ENCODE measurements at places on chromosomes 5 and 9.

GRCh38 chr5:147911427-147911826, 5.1 kb upstream of the C5orf46 start:
- DNase-seq, result no peak

DNA sequence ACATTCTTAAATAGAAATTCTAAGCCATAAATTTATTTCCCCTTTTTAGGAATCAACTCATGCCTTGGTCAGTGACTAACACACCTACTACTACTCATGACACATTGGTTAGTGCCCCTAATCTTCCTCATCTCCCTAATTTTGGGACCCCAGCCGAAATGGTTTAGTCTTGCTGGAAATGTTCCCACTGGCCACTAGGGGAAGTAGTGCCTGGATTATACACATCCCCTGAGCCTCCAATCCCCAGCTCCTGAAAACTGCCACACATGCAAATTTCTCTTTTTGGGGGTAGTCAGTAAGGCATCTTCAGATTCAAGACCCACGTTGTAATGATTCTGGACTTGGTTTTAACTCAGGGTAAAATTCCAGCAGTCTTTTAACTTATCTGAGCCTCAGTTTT, 79.8 kb downstream of the HSD17B3 start:
- DNase-seq, result no peak

- peak; percentile 7 for DNase-seq
Observed at GRCh38 chr9:96565671-96566497, 53.8 kb downstream of the CDC14B start.

DNA sequence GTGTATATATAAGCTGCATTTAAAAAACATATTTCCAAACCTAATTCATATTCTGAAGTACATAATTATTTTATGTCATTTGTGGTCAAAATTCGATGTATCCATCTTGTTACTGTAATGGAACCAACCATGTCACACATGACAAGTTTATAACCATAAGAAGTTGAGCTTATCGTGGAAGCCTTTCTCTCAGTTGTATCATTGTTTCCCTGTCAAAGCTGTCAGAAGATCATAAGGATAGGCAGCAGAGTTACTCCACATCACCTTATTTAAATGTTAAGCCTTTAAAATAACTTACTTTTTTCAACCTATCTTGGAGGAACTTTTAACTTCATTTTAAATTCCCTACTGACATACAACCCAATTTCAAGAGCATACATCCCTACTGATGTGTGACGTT, 841.5 kb downstream of the PTPRD start:
- no peak for DNase-seq

GRCh38 chr5:127951791-127952190, 131.8 kb upstream of the SLC12A2 start:
- no peak for DNase-seq

DNA sequence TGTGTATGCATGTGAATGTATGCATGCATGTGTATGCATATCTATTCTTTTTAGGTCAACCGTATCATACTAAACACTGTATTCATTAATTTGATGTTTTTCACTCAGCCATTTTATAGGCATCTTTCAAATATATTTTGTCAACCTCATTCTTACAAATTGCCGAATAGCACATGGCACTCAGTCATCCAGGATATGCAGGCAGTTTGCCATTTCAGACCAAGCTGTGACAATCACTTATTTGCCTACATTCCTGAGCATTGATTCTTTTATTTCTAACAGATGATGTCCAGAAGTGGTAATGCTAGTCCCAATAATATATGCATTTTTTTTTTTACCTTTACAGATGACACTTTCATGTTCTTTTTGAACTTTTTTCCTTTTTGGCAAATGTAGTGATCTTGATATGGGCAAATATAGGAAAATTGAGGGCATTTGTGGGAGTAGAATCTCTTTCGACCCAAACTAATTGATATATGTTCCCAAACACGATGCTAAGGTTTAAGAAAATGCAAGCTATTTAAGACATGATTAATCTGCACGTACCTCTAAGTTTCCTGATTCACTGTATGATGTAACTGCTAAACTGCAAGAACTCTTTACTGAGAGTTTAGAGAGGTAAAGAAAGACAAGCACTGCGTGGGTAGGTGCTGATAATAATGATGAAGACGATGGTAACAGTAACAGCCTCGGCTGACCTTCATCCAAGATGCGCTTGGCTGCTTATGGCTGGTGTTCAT, 153.9 kb upstream of the DAP start:
- DNase-seq, result no peak

DNA sequence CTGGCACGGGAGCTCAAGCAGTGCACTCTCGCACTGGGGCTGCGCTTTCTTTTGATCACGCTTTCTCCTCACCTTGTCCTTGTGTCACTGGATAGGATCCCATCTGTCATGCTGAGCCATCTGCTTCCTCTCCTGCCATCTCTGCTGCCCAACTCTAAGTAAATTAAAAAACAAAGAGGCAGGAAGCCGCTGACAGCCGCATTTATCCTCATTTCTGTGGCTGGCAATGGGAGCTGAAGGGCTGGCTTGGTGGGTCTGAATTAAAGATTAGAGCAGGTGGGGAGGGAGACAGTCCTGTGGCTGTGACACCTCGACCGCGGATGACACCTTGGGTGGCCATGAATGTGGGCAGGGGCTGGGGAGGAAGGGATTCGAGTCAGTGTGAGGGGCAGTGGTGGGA, 159.2 kb upstream of the ALDH1B1 start:
- no peak for DNase-seq

DNA sequence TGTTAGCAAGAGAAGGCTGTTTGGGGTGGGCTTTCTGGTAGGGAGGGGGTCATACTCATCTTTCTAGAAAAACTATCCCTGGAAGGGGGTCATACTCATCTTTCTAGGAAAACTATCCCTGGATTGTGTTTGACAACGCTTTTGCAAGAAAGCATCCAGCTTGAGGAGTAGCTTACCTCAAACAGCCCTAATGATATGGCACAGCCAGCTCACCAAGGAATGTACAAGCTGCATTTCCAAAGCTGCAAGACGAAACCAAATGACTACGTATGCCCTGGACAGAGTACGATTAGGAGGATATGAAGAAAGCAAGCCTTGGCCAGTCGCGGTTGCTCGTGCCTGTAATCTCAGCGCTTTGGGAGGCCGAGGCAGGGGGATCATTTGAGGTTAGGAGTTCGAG, 63.4 kb downstream of the KLF4 start:
- DNase-seq, result no peak

- no peak for DNase-seq
Observed at GRCh38 chr9:69319324-69320025, 5.5 kb upstream of the ENTREP1 start.

GRCh38 chr5:181050016-181050415, 9.9 kb downstream of the BTNL9 start:
- DNase-seq, result no peak

- DNase-seq, result no peak
Observed at GRCh38 chr9:110208031-110208430, at the start of gene C9orf152. C9orf152 (minus strand) TSS chr9:110208159; CDS start chr9:110207579, 580 bp downstream.

DNA sequence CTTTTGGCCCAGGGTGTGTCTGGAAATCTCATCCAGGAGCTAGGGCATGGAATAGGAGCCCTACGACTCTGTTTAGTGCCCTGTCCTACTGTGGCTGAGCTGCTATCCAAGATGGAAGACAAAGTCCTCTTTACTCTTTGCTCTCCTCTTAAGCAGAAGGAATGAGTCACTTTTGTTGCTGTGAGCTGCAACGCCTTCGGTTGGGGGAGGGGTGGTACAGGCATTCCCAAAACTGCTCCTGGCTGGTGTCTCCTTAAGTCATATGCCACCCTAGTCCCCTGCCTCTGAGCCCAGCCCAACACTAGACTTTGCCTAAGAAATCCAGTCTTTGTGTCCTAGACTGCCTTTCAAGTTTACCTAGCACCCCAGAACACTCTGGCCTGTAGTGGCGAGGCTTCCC, 99.9 kb downstream of the PRR16 start:
- DNase-seq, result no peak

GRCh38 chr9:88737031-88737430, 202.1 kb downstream of the NXNL2 start:
- DNase-seq, result no peak

GRCh38 chr5:72121780-72122445, 14.6 kb downstream of the MAP1B start:
- DNase-seq, result no peak

GRCh38 chr9:92385477-92385876, 18.9 kb downstream of the OGN start:
- no peak for DNase-seq

- DNase-seq, result no peak
Observed at GRCh38 chr5:26940994-26941393, 97.4 kb downstream of the CDH9 start.

DNA sequence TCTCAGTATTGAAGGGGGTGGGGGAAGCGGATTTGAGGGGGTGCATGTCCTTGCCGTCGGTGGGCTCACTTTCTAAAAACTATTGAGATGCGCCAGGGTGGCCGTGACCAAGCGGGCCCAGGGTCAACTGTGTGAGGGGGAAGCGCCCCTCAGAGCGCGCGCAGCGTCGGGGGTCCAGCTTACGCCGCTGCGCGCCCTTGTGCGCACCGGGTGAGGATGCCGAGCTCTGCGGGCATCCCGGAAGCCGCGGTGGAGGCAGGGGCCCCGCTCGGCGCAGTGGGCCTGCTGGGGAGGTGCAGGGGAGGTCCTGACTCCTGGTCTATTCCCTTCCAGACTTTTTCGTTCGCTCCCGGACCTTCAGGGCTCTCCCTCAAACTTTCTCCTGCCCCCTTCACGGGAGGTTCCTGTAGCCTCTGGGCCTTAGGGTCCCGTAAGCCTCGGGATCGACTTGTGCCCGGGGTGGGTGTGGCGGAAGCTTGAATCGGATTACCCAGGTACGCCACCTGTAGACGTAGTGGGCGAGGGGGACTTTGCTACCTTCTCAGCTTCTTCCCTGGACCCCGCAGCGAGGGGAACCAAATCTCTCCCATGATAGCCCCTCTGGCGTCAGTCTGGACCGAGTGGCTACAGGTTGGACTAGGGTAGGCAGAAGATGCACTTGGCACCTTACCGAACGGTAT, 2.5 kb upstream of the PRDM6 start:
- DNase-seq, result no peak

GRCh38 chr5:132949136-132949535, 14.3 kb downstream of the AFF4 start:
- no peak for DNase-seq

DNA sequence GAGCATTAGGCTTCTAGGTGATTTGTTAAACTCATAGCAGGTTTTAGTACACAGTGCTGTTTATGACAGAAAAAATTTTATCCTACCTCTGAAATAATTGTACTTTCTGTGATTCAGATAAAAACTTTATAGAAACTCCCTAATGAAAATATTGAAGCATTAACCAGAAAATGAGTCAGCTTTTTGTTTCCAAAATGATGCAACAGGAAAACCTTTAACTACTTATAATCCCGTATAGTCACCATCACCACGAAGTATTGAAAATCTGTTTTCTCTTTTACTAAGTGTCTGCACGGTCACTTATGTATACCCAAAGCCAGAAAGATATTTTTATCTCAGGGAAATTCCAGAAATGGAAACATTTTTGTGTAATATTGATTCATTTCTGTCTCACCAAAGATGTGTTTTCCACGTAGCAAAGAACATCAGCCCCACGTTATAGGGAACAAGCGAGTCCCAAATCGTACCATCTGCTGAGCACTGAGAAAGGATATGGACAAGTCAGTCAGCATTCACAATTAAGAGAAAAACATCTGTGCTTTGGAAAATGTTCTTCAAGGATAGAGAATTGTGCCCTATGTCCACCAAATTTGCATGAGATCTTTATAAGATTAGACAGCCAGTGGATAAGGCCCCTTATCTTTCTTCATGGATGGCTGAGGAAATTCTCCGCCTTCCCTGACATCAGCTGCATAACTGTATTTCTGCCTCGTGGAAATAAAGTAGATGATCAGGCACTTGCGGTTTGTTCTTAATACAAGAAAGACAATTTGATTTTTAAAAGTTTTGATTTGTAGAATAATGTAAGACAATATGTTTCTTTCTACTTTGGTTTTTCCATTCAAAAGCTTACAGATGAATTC, 41.9 kb downstream of the TNFAIP8 start:
- DNase-seq, result peak; percentile 36

GRCh38 chr9:70259512-70259802, 679 bp downstream of the SMC5 start:
- no peak for DNase-seq

DNA sequence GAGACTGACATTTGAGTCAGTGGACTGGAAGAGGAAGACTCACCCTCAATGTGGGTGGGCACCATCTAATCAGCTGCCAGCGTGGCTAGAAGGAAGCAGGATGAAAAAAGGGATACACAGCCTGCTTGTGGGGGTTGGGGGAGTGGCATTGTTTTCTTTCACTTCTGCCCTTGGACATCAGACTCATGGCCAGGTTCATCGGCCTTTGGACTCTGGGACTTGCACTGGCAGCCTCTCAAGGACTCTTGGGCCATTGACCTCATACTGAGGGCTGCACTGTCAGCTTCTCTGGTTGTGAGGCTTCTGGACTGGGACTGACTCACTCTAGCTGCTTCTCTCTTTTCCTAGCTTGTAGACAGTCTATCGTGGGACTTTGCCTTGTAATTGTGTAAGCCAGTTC, 374.9 kb downstream of the TLE1 start:
- no peak for DNase-seq

GRCh38 chr5:158812408-158812807, 287.3 kb downstream of the EBF1 start:
- peak; percentile 4 for DNase-seq

- no peak for DNase-seq
Observed at GRCh38 chr5:180586870-180587269, 4.4 kb downstream of the SCGB3A1 start.

GRCh38 chr5:109394806-109395205, 15.0 kb downstream of the PJA2 start:
- DNase-seq, result no peak

DNA sequence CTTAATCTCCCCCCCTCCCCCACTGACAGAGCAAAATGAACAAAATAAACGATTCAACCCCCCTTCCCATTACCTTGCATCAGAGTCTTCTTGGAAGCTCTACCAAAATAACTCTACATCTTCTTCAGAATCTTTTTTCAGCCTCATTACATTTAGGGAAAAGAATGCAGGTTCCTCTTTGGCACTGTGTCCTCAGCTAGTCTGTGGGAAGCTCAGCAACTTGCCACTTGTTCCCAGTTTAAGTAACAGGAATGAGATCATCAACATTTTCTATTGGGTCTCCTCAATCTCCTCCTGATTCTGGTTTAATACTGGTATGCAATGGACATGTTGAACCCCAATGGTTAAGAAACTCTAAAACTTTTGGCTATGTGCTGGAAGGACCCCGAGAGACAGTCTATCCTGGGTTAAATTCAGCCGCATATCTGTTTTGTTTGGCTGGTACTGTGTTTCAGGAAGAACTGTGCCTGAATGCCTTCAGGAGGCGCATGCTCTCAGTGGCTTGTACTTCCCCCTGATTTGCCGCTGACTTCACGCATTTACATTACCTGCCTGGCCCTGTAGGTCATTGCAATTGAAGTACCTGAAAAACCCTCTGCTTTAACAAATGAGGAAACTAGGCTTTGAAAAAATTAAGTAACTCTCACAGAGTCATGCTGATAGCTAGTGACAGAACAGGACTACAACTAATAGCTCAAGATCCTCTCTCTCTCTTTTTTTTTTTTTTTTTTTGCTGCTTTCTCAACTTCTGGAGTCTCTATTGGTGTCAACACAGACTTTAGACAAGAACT, 78.1 kb upstream of the HMHB1 start:
- no peak for DNase-seq

All from activated naive CD4-positive, alpha-beta T cell treated with Interleukin-2 at 50 U/mL for 16 hours (primary cell).